Kasumi-1 (cell line): ENCODE measurements at places on chromosomes 7 and 10.

DNA sequence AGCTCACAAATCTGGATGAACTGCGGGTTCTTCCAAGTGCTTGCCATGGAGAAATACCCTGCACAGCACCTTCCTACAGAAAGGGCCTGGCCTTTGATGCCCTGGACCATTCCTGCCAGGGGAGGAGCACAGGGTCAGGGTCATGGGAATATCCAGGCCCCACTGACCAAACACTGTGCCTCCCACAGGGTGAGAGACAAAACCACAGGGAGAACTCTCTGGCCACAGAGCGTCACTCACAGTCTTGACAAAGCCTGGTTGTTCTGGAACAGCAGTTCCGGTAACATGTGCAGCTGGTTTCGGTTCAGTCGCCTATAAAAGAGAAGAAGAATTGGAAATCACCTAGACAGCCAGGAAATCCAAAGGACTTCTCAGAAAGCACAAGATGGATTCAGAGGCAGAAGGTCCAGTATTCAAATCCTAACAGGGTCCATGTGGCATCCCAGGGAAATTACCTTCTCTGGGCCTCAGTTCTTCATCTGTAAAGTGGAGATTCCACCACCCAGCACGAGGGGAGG, 28.1 kb downstream of the SLIT1 start:
- DNase-seq: no peak

DNA sequence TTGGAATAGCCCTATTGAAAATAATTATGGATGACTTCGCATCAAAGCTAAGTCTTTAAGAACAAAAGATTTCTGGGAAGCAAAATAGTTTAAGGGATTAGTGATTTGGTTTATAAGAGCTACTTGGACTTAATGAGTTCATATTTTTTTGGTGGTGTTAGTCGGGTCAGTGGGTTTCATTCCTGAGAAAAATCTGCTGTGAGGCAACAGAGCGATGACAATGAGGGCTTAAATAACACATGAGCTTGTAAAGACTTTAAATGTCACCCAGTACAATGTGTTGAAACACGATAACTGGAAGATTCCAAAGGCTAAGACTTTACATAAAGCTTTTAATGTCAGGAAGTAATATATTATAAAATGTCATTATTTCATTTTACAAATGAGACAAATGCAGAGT, 178.8 kb downstream of the ARL4A start:
- no peak for DNase-seq

DNA sequence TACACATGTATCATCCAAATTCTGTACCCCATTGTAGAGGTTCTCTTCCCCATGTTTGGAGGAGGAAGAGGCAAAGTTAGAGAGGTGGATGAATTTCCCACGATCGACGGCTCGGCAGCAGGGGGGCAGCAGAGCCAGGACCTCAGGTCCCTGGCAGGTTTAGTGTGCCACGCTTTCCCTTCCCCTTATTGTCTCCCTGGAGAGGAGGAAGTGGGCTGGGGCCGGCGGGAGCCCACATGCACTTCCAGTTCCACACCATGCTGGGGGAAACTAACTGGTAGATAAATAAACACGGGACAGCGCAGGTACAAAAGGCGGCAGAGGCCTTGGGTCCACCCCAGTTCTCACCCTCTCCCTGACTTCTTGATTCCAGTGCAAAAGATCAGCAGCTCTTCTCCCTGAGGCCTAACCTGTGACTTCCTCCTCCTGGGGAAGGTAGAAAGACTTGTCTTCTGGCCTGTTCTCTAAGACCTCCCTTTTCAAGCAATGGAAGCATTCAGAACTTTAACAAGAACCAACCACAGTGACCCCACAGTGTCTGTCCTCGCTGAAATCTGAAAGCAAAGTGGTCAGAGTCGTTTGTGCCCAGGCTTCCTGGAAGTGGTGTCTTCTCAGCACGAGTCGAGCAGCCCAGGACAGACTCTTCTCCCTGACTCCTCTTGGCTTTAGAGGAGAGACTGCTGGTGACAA, 30.5 kb upstream of the SRGN start:
- peak; percentile 71 for DNase-seq

DNA sequence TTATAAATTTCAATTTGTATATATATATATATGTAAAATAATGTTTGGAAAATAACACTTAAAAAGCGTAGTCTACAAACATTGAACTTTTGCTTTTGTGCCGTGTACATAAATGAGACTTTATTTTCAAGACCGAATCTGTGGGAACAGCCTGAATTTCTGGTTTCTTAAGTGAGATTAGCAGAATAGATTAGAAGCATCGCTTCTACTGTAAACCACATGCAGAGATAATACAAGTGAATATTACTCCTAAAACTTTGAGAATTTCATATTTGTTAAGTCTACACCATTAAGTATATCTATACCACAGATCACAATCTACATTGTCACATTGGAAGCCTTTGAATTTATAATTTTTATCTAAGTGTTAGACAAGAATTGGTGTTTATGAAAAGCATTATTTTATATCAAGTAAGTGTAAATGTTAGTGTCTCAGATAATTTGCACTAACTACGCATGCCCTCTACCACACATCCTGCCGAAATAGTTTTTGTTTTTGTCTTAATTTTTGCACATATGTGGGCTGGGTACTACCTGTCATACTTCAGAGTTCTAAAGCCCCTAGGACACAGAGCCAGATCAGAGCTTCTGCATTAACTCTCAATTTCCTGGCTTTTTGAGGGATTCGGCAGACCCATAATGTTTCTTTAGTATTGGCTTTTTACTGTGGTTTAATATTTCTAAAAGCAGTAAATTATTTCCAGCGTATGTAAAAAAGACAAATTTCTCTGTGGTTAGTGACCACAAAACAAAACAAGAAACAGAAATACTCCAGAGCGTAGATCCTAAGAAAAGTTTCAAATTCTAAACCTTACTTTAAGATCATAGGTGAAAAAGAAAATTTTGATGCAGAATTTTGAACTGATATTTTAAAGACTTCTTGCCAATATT, 20.0 kb downstream of the TWIST1 start:
- no peak for DNase-seq

GRCh38 chr7:122770686-122771335, 68.1 kb upstream of the RNF148 start:
- DNase-seq: no peak
